ENCODE measurements at places on chromosomes 3 and 15. TPM values are rescaled to one million over a fixed set of nuclear protein-coding genes. Genes with fewer than 3 reads are reported as not detected.

GPR87 gene
- not detected for total RNA-seq

ESYT3 gene
- not detected for total RNA-seq

RTP3 gene
- total RNA-seq, result not detected

CYP8B1 gene
- total RNA-seq, result not detected

COLQ gene
- 0.46 TPM for total RNA-seq

GOLGA8S gene
- total RNA-seq, result 0.15 TPM

GOLGA8G gene
- total RNA-seq, result not detected

IQCF5 gene
- not detected for total RNA-seq

C3orf49 gene
- not detected for total RNA-seq

ARNT2 gene
- 0.15 TPM for total RNA-seq

CCDC39 gene
- total RNA-seq, result not detected

IGSF11 gene
- total RNA-seq, result not detected

IL16 gene
- under 0.01 TPM for total RNA-seq

ZPLD1 gene
- not detected for total RNA-seq

Measured in epithelial cell of umbilical artery (primary cell).